ENCODE measurements at places on chromosomes 2 and 18.
A peak's percentile ranks its signal among the peaks of the same experiment; 100 is the strongest.

GRCh38 chr2:86216575-86217555 is 17.6 kb downstream of the MRPL35 start:
- no peak for DNase-seq

GRCh38 chr18:22509423-22509822 is 91.7 kb upstream of the CTAGE1 start:
- no peak for DNase-seq

DNA sequence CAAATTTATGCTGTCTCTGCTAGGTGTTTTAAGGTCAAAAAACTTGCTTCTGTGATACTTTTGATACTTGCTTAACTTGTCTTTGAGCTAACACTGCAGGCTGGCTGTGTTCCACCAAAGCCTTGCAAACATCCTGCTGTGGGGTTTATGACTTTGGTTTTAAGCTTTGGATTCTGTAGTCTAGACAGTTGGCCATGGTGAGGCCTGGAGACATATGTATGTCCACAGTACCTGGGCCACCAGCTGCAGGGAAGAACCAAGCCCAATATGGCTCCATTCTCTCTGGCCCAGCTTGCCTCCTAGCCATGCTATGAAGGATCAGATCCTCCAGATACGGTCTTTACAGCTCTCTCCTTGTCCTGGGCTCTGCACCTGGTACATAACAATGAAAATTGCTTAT is 113.9 kb downstream of the INO80D start:
- no peak for DNase-seq

- DNase-seq = no peak
These were observed 557.8 kb upstream of the GCFC2 start for GRCh38 chr2:76268484-76268883.

DNA sequence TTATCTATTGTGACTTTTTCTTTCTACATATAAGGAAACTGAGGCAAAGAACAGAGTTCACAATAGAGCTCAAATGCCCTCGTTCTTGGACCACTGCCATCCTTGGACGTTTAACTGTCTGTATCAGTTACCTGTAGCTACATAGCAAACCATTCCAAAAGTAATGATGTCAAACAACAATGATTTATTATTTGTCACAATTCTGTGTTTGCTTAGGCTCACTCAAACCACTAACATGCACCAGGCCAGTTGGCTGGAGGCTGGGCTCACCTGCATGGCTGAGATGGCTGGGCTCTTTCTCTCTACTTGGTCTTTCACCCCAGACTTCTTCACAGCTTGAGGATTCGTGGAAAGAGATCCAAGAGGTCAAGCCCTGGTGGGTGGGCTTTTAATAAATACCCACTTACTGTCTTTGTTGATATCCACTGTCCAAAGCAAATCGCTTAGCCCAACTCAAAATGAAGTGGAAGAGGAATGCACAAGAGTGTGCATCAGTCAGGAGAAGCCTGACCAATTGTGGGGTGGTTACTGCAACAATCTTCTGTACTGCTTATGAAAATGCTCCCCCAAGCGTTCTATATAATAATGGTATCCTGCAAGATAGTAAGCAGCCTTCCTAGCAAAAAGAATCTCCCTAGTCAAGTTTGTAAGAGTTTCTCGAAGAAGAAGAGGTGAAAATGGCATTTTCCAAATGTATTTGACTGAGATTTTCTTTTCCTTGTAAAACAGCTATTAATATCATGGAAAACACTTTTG is 163.5 kb upstream of the NT5C1B start:
- no peak for DNase-seq

DNA sequence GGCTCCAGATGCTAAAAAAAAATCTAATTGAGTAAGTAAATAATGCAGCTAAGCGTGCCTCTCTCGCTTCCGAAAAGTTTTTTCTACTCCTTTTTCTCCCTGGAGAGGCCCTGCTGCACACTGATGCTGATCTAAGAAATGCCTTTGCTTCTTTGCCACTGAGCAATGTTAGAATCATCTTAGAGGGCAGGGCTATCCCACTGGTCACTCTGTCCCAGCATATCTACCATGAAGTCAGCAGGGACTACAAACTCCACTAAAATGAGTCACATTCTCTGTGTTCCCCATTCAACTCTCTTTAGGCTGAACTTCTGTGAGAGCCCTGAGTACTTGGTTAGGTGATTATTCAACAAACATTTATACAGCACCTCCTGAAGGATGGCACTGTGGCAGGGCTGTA is 127.6 kb upstream of the LYPD1 start:
- DNase-seq = peak; percentile 28

- no peak for DNase-seq
These were observed 127.7 kb downstream of the TNS1 start for GRCh38 chr2:217875138-217875537.

DNA sequence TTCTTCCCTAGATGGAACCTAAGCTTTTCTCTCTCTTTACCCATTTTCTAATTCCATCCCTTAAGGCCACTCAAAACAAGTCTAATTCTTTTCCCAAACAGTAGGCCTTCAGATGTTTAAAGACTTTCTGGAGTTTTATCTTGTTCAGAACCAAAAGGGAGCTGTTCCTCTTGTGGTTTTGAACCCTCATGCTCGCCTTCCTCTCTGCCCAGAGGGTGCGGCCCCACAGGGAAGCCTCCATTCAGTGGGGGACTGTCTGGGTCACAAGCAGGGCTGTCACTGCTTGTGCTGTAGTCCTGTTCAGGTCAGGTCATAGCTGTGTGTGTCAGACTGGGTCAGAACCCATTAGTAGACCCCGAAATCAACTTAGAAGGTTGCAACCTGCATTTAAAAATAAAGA is 56.5 kb downstream of the TET3 start:
- DNase-seq = no peak

DNA sequence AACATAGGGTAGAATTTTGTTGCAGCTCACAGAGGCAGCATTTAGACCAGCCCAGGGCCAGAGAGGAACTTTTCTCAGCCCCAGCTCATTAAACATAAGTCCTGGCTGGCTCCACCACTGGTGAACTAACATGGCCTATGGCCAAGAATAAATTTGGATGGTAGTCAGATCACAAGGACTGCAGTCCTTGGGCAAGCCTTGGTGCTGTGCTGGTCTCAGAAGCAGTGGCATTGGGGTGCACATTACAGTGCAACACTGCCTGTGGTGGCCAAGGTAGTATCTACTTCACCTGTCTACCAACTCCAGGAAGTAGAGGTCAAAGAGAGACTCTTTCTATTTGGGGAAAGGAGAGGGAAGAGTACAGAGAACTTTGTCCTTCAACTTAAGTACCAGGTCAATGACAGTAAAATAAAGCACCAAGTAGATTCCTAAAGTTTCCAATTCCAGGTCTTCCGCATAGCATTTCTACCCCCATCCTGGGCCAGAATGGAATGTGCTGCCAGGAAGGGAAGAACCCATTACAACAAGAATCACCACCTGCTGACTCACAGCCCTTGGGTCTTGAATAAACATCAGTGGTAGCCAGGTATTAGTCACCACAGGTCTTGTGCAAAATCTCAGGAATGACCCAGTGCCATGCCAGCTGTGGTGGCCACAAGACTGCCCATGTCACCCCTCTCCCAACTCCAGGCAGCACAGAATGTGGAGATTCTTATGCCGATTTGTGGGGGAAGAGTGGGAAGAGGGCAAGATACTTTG is 155.4 kb upstream of the FSIP2 start:
- DNase-seq = no peak

DNA sequence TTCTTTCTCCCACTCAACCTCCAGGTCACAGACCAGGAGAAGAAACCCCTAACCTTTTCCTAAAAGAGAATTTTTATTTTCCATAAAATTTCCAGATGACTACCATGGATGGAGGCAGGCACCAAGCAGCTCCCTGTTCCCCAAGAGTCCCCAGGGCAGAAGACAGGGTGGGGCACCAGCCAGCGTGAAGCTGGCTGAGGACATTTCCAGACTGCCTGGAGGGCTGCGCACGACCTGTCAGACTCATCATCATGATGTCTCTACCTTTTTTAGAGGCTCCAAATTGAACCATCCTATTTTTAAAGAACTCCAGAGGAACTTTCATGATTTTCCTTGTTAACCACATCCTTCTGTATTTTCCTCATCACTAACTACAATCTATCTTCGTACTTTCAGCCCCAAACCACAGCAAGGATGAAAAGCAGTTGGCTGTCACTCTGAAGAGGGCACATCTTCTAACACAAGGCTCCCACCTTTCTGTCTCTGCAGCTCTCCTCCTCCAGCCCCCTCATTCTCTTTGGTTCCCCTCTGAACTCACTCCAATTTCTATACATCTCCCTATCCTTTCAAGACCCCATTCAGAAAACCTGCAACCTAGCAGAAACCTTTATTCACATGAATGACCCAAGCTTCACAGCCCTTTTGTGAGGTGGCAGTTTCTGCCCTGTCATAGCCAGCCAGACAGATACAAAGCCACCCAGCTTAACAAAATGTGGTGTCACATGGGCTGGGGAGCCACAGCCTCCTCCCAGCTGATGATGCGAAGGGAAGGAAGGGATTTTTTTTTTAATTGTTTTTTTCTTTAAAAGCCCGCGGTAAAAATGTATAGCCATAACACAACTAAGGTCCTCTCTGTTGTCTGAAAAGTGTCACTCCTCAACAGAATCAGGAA is 11.1 kb downstream of the AMMECR1L start:
- DNase-seq = no peak

- no peak for DNase-seq
These were observed 2.0 kb downstream of the IL1A start for GRCh38 chr2:112782234-112782799.

- DNase-seq = no peak
These were observed 845 bp downstream of the CFAP210 start for GRCh38 chr2:169693360-169693759.

GRCh38 chr18:29063346-29063745 is 886.4 kb upstream of the CDH2 start:
- no peak for DNase-seq

DNA sequence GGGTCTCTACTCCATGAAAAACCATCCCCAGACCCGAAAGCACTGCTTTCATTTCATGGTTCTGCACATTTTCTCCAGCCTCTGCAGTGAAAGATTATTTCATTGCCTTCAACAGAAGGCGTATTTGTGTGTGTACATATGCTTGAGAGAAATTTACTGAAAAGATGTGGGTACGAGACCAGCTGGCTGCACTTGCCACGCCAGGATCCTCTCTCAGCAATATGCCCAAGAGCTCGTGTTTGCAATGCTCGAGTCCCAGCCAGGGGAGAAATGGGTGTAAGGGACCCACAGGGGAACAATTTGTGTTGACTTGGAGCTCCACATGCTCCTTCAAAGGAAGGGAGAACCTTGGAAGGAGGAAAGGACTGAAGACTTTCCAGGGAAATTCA is 37.3 kb downstream of the TMEM177 start:
- no peak for DNase-seq

DNA sequence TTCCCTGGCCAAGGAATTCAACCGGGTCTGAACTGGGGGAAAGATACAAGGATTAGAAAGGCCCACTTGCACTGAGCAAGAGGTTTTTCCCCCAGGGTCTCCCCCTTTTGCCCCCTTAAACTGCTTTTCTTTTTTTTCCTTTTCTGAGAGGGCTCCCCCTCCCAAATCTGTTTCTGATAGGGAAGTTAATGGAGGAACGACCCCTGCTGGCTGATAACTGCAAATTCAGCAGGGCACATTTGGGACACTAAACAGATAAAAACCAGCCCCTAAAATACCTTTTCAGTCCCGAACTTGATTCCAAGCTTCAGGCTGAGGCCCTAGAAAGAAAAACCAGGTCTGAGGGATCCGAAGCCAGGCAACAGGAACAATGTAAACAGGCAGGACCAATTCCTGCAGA is 1012.4 kb upstream of the CRIM1 start:
- DNase-seq = no peak

GRCh38 chr2:48896870-48897269 is 141.3 kb upstream of the LHCGR start:
- no peak for DNase-seq

DNA sequence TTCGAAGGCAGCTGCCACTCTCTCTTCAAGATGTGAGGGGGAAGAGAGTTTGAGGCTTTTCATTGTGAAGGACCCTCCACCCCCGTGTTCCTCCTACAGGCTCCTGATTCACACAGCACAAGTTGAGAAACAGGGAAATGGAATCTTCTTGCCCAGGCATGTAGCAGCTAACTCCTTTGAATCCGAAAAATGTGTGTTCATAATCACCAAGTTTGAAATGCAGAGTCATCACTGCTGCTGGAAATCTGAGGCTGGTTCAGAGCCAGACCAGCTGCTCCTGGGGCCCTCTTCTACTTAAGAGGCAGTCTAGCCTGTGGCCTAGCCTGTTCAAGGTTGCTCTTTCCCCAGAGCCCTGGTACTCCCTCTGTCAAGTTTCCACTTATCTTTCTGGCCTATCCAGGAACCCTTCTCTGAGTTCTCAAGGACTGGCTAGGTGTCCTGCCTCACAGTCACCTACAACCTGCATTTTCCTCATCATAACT is 166.4 kb downstream of the TMEM247 start:
- DNase-seq = peak; percentile 76

- no peak for DNase-seq
These were observed 11.4 kb upstream of the DTNB start for GRCh38 chr2:25684577-25685473.

DNA sequence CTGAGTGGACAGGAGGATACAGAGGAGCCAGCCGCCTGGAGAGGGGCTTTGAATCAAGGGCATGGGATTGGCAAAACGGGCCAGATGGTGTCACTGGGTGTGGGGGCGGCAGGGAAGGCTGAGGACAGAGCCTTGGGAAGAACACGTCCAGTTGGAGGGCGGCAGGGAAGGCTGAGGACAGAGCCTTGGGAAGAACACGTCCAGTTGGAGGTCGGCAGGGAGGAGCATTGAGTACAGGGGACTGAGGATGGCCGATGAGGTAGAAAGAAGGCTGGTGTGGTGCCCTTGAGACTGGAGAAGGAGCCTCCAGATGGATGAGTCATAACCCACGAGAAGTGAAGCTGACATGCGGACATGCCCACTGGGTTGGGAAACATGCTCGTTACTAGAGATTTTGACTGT is 4.5 kb downstream of the HES6 start:
- DNase-seq = no peak

GRCh38 chr2:31384351-31384750 is 30.2 kb downstream of the XDH start:
- peak; percentile 84 for DNase-seq

GRCh38 chr2:64626963-64627760 is 26.6 kb downstream of the SERTAD2 start:
- DNase-seq = no peak

- no peak for DNase-seq
These were observed 74.2 kb downstream of the LDLRAD4 start for GRCh38 chr18:13292736-13293135.

DNA sequence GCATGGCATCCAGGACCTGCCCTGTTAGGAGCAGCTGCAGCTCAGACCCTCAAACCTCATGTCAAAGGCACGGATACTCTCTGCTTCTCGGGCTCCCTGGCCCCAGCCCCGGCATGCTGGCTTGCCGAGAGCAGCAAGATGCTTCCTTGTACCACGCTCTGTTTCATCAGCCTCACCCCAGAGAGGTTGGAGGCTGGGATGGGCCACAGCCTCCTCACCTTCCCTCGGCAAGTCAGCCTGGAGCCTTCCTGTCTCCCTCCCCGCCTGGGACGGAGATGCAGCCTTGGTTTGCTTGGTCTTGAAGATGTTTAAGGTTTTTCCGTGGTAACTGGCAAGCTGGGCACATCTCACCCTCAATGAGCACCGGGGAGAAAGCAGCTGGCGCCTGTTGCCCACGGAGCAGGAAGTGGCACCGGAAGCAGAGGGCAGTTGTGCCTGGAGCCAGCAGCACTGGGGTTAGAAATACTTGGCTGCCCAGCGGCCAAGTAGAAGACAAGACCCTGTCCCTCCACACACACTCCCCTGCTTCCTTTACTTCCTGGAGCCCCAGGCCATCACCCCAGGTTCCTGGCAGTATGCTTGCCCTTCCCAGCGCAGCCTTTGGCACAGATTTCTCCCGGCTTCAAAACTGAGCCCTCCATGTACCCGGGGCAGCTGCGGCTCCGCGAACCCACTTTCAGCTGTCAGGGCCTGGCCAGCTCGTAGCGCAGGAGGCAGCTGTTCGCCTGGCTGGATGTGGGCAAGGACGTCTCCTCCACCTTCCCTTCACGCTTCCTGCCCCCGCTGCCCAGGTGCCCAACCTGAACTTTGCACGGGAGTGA is 17.4 kb downstream of the FBLN7 start:
- DNase-seq = no peak
